ENCODE measurements at places on chromosomes 11 and 22. TPM values are rescaled to one million over a fixed set of nuclear protein-coding genes. Genes with fewer than 3 reads are reported as not detected.

OR8G1 gene
- total RNA-seq: not detected

TNNI2 gene
- total RNA-seq: not detected

API5 gene
- 147 TPM for total RNA-seq

IL18 gene
- total RNA-seq: 0.31 TPM

GRM5 gene
- not detected for total RNA-seq

ATP6V1E1 gene
- total RNA-seq: 90.0 TPM

AMPD3 gene
- total RNA-seq: 5.9 TPM

All from H9 (cell line).